ENCODE measurements at places on chromosomes 4 and X. TPM values are rescaled to one million over a fixed set of nuclear protein-coding genes. Genes with fewer than 3 reads are reported as not detected.
A peak's percentile ranks its signal among the peaks of the same experiment; 100 is the strongest.

FDCSP gene
- 13.4 TPM for total RNA-seq

MAGEA2 gene
- total RNA-seq: not detected

- no peak for DNase-seq
Observed at GRCh38 chr4:46484881-46485280, 95.0 kb upstream of the GABRA2 start.

DNA sequence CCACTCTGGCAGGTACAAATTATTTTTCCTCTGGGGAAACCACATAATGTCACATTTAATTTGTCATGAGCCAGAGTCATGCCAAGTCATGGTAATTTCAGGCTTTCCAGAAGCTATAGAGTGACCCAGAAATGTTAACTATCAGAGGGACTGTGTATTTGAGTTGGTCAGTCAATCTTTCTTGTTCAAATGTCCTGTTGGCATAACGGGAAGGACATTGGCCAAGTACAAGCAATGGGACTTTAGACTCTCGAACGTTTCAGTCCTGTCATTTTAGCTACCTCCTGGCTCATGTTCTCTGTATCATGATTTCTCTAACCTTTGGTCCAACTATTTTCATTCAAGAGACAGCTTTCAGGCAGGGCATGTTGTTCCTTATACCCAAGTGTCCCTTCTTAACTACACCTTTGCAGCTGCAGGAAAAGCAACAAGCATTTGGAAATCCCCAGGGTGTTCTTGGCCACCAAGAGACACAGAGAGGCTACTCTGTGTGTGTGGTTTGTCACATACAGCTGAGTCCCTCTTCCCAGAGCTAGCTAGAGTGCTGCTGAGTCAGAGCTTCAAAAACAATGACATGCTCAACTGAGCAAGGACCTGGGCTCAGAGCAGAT is 142.6 kb downstream of the EGF start:
- no peak for DNase-seq

- no peak for DNase-seq
Observed at GRCh38 chr4:75308049-75308448, 206.2 kb downstream of the RCHY1 start.

GRCh38 chr4:139556071-139556723 is at the start of gene SETD7:
Gene SETD7 (minus strand): TSS chr4:139556219. CDS start chr4:139556137, 82 bp downstream.
- DNase-seq: peak; percentile 79

Measured in breast epithelium (tissue), 4 donors.